ENCODE measurements at places on chromosomes 4 and X.
A peak's percentile ranks its signal among the peaks of the same experiment; 100 is the strongest.

DNA sequence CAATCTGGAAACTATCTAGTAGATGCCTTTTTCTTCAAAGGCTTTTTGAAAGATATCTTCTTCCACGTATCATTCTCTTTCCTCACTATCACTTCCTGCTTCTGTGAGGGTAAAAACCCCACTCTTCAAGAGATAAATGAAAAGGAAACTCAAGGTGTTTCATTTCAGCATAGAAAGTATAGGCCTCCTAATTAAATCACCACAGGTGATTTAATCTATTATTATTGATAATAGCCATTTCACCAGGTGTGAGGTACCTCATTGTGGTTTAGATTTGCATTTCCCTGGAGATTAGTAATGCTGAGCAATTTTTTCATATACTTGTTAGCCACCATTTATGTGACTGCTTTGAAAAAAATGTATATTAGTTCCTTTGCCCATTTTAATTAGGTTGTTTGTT is 92.0 kb upstream of the EMCN start:
- DNase-seq = no peak

DNA sequence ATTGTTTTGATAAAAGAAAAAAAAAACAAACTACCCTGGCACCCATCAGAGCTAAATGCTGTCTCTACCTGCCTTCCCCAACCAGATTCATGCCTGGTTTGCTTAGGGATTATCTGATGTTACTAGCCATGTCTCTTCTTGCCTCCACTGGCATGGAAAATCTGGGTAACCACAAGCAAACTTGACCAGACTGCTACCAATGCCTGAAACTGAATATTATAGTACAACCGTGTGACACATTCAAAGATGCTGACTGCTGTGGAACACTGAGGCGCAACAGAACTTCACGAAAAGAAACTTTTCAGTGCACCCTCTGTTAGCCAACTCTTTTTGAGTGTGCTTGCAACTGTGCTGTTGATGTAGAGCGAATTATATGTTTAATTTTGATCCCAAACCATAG is 228.1 kb downstream of the CBR4 start:
- DNase-seq = no peak

DNA sequence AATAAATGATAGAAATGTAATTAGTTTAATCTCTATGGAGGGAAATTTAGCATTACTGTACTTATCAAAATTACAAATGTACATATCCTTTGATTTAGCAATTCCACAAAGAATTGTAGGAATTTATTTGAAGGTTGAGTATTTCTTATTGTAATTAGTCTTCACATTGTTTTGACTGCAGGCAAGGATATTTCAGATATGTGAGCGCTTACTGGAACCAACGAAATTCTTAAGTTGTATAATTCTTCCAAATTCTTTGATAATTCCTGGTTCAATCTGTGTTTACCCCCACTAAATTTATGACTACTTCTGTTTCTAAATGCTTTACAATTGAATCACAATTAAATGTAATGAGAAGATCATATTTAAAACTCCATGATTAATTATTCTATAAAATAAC is 26.9 kb upstream of the WWC2 start:
- no peak for DNase-seq

GRCh38 chrX:25039036-25039435 is 23.3 kb upstream of the ARX start:
- DNase-seq = no peak

DNA sequence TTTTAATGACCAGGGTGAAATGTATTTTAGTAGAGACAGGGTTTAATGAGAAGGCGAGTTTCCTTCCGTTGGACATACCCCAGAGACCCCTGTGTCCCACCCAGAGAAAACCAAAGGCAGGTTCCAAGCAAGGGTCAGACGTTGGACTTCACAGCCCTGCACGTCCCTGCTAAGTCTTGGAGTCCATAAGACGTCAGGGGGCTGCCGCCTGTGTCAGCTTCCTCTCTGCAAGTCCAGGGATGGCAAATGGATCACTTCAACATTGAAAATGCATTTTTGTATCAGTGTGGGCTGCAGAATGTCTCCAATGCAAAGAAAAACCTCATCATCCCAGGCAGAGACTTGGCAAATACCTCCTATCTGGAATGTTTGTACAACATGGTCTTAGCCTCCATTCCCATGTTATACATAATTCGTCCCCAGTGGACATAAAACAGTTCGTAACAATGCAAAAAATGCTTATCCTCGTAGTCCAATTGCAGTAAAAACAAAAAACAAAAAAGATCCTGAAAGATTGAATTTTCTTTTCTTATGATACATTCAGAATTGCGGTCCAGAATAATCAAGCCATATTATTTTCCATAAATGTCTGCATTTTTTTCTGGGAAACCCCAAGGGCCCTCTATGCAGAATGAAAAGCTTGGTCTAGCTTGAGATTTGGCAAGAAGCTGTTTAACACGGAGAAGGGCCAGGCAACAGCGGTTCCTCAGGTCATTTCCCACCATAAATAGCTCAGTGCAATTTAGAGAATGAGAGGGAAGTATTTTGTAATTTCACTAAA is 190.9 kb downstream of the SHOX start:
- DNase-seq = no peak

DNA sequence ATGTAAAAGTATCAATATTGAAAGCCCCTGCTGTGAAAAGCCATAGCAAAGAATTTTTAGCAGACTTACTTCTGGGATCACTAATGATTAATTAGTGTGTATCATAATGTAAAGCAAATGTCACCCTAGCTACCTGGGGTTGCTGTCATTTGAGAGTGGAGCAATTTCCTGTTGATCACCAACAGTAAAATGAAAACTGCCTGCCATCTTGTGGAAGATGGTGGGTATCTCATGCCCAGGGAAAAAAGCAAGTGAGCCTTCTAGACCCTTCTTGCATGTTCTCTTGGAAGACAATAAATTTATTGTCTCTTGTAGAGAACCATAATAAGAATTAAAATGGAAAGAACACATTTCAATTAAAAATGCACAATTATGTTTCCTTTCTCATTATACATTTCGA is 360.2 kb downstream of the ZIC3 start:
- peak; percentile 15 for DNase-seq

- no peak for DNase-seq
Measured at GRCh38 chrX:72539822-72540221, 32.8 kb downstream of the HDAC8 start.

- DNase-seq = no peak
Measured at GRCh38 chr4:25011135-25011866, 19.4 kb downstream of the LGI2 start.

- DNase-seq = peak; percentile 81
Measured at GRCh38 chrX:37349221-37350033, at the start of gene PRRG1. TSS of gene PRRG1 (plus strand) at chrX:37349364. CDS start at chrX:37406250, 56,886 bp downstream.

DNA sequence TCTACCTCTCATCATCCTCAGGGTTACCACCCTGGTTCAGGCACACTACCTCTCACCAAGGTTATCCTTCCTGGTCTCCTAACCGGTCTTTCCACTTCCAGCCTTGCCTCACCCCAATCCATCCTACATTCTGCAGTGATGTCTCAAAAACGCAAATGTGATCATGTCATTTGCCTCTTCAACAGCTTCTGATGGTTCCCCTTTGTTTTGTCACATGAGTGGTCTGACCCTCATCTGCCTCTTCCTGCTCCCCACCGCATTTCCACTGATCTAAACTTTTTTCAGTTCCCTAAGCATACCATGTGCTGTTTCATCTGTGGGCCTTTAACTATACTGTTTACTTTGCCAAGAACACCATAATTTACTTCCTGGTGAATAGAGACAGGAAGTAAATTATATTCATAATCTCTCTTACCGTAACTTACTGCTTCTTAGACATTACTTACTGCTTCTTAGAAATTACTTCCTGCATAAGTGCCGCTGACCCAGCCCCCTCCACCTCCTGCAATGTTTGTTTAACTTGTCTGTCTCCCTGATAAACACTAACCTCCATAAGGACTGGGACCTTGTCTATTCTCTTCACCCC is 27.1 kb upstream of the NSUN7 start:
- no peak for DNase-seq

DNA sequence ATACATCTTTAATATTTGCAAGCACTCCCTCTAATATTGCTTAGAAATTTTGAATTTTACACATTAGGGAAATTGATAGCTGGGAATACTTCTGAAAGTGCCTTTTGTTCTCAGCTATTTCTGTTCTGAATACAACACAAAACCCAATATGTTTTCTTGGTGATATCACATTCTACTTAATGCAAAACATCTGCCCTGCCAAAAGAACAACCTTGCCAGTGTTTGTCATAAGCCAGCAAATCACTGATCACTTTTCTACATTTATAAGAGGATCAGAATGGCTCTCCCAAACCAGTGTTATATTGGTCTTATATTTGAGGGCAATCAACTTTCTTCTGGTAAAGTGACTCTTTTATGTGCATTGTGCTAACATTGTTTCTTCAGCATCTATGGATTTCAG is 126.8 kb upstream of the APOOL start:
- DNase-seq = no peak

- DNase-seq = no peak
Measured at GRCh38 chr4:38100474-38101255, 140.5 kb downstream of the PTTG2 start.

DNA sequence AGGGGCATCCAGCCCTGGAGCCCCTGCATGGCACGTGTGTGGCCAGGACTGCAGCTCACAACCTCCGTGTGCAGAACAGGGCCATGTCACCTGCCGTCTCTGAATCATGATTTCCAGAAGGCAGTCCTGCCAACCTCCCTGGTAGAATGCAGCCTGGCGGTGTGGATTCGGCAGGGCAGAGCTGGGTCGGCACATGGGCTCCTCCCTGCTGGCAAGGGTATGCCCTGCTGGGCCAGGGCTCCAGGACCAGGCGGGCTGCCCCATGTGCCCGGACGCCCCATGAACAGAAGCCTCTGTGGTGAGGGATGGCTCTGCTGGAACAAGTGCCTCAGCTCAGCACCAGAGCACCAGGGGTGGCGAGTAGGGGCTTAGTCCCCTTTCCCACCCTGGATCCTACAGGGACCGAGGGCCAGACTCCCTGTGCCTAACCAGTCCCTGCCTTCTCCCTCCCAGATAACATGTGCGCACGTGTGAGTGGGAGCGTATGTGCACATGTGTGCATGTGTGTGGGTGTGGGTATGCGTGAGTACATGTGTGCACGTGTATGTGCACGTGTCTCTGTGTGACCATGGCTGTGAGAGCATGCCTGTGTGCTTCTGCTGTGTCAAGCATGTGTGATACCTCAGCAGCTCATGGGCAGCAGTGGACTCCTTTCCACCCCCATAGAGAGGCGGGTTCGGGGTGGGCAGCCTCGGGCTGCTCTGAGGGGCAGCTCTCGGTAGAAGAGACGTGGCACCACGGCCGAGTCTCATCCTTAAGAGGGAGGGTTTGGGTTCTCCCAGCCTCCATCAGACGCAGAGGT is 10.3 kb upstream of the MXD4 start:
- DNase-seq = no peak

DNA sequence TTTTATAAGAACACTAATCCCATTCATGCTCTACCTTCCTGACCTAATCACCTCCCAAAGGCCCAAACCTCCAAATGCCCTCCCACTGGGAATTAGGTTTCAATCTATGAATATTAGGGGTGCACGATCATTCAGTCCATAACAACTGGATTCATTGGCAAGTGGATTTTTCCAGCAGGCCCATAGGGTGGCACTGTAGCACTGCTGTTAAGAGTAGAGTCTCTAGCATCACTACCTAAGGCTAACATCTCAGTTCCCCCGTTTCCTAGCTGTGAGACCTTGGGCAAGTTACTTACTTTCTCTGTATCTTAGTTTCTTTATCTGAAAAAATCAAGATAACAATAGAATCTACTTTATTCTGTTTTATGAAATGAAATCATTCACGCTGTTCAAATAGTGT is 315.8 kb downstream of the STIM2 start:
- DNase-seq = peak; percentile 18

GRCh38 chrX:84153538-84153937 is 34.5 kb downstream of the RPS6KA6 start:
- DNase-seq = no peak

- no peak for DNase-seq
Measured at GRCh38 chrX:91108761-91109160, 325.9 kb upstream of the PABPC5 start.

DNA sequence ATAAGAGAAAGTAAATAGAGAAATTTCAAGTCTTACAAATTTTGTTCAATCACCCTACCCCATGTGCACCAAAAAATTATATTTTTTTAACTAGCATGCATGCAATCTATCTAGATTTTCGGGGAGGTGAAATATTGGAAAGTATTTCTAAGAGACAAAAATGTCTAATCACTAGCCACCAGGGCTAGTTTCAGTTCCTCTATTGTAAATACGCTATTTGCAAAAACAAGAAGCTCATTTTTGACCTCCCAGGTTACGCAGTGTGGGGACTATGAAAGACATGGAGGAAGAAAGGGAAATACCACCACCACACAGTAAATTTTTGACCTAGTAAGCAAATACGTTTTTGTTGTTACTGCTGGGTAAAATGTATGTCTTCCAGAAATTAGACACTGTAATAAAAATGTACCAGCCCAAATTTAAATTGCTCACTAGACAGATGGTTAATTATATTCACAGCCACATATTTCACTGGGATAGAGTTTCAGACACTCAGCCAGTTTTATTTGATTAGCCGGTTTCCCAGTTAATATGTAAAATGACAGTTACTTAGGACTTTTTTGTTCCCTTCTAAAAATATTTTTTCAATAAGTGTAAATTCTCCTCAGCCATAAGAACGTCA is 2.2 kb downstream of the NEXMIF start:
- no peak for DNase-seq

- no peak for DNase-seq
Measured at GRCh38 chr4:5884796-5885195, 8.1 kb downstream of the CRMP1 start.

DNA sequence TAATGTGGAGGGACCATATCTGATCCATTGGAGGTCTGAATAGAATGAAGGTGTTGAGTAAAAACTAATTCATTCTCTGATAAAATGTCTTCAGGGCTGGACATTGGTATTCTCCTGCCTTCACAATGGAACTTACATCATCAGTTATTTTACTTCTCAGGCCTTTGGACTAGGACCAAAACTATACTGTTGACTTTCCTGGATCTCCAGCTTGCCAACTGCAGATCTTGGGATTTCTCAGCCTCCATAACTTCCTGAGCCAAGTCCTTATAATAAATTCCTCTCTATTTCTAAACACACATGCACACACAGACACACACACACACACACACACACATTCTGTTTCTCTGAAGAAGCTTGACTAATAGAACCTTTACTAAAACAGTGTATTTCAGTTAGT is 1858.6 kb upstream of the ADGRL3 start:
- DNase-seq = no peak

DNA sequence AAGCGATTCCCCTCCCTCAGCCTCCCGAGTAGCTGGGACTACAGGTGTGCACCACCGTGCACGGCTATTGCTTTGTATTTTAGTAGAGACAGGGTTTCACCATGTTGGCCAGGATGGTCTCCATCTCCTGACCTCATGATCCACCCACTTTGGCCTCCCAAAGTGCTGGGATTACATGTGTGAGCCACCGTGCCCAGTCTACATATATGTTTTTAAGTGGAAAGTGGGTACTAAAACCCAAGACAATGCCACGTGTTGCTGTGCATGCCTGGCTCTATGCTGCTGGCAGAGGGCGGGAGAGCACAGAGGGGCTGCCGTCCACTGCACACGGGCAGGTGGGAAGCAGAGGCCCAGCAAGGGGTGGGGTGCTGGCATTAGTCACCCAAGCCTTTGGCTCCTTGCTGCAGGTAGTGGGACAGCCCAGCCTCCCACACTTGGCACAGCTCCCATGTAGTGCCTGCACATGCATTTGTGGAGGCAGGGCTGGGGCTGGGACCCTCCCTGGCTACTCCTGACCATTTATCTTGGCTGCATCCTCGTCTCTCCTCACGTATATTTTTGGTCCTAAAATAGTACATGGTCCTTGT is 3.5 kb downstream of the EMD start:
- DNase-seq = no peak
